ENCODE measurements at places on chromosomes 13 and 19. TPM values are rescaled to one million over a fixed set of nuclear protein-coding genes. Genes with fewer than 3 reads are reported as not detected.

TMEM150B gene
- total RNA-seq, result not detected

SIGLEC5 gene
- total RNA-seq, result not detected

ZNF738 gene
- total RNA-seq, result 6.7 TPM

KLK1 gene
- not detected for total RNA-seq

HCST gene
- 0.50 TPM for total RNA-seq

TNFSF13B gene
- 1.3 TPM for total RNA-seq

CACNG6 gene
- total RNA-seq, result not detected

SPACA4 gene
- not detected for total RNA-seq

ZNF548 gene
- total RNA-seq, result 15.1 TPM

ZNF578 gene
- not detected for total RNA-seq

RNF225 gene
- not detected for total RNA-seq

KLK11 gene
- not detected for total RNA-seq

RAB3D gene
- 2.1 TPM for total RNA-seq

ZNF534 gene
- total RNA-seq, result not detected

YJEFN3 gene
- 3.6 TPM for total RNA-seq

ATP4A gene
- total RNA-seq, result not detected

ZNF625 gene
- 11.5 TPM for total RNA-seq

CD37 gene
- total RNA-seq, result not detected

HSD17B14 gene
- 13.5 TPM for total RNA-seq

RRAS gene
- 104 TPM for total RNA-seq

ZNF492 gene
- not detected for total RNA-seq

SOHLH2 gene
- total RNA-seq, result not detected

DMWD gene
- total RNA-seq, result 83.0 TPM

GJA3 gene
- total RNA-seq, result 0.37 TPM

CGB8 gene
- 3.1 TPM for total RNA-seq

TMEM59L gene
- total RNA-seq, result 4.4 TPM

CYP2A6 gene
- total RNA-seq, result not detected

STAP2 gene
- total RNA-seq, result 0.85 TPM

SIGLEC6 gene
- not detected for total RNA-seq

MISP gene
- total RNA-seq, result 2.2 TPM

ATXN8OS gene
- not detected for total RNA-seq

FCAR gene
- not detected for total RNA-seq

POSTN gene
- 5,433 TPM for total RNA-seq

TPTE2 gene
- not detected for total RNA-seq

ZNF180 gene
- total RNA-seq, result 4.7 TPM

CEACAM19 gene
- 6.5 TPM for total RNA-seq

FXYD3 gene
- not detected for total RNA-seq

IGFL2 gene
- total RNA-seq, result 0.55 TPM

TIMM29 gene
- total RNA-seq, result 24.2 TPM

PRODH2 gene
- total RNA-seq, result not detected

TYROBP gene
- not detected for total RNA-seq

DIRAS1 gene
- total RNA-seq, result 20.2 TPM

C19orf85 gene
- not detected for total RNA-seq

OR4F17 gene
- not detected for total RNA-seq

ERICH6B gene
- total RNA-seq, result not detected

Data from chondrocyte (in vitro differentiated cells).